ENCODE measurements at places on chromosomes 1 and 21. TPM values are rescaled to one million over a fixed set of nuclear protein-coding genes. Genes with fewer than 3 reads are reported as not detected.
A peak's percentile ranks its signal among the peaks of the same experiment; 100 is the strongest.

The SYTL1 gene
- 1.2 TPM for total RNA-seq

The CFAP74 gene
- total RNA-seq, result 0.25 TPM

The GUCA2B gene
- not detected for total RNA-seq

The TDRD5 gene
- 0.17 TPM for total RNA-seq

The NUDT4B gene
- total RNA-seq, result 0.52 TPM

The C1QA gene
- total RNA-seq, result not detected

The KIRREL1 gene
- 28.4 TPM for total RNA-seq

The OR6K6 gene
- total RNA-seq, result not detected

DNA sequence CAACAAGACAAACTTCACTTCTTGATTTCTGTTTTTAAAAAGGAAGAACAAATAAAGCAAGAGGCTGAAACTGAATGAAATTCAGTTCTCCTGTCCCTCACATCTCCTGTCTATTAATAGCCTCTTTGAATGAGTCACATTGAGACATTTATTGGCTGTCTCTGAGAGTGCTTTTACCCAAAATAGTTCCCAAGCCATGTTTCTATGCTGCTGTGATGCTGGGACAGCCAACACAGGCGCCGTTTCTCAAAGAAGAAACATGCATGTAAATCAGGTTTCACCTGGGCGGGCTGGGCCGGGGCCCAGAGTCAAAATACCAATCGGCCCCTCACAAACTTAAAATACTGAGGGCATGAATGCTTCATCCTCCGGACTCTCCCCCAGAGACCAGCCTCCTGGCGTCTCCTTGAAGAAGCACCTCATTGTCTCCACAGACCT lies 105.2 kb downstream of the EDEM3 start:
- ATAC-seq, result no peak

- no peak for ATAC-seq
These were observed 165.1 kb upstream of the CACNA1E start for GRCh38 chr1:181318022-181318857.

DNA sequence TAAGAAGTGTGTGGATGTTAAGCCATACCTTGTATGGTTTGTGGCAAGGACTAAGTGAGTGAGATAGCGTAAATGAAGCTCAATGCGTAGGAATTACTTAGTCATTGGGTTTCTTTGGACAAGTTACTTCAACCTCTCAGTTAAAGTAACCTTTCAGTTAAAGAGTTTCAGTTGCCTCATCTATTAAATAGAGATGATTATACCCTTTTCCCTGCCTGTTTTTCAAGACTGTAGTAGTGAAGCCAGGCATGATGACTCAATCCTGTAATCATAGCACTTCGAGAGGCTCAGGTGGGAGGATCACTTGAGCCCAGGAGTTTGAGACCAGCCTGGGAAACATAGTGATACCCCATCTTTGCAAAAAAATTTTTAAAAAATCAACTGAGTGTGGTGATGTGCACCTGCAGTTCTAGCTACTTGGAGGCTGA lies 6.3 kb downstream of the ZMPSTE24 start:
- ATAC-seq, result no peak

GRCh38 chr1:77182083-77182482 lies 37.1 kb downstream of the PIGK start:
- no peak for ATAC-seq

DNA sequence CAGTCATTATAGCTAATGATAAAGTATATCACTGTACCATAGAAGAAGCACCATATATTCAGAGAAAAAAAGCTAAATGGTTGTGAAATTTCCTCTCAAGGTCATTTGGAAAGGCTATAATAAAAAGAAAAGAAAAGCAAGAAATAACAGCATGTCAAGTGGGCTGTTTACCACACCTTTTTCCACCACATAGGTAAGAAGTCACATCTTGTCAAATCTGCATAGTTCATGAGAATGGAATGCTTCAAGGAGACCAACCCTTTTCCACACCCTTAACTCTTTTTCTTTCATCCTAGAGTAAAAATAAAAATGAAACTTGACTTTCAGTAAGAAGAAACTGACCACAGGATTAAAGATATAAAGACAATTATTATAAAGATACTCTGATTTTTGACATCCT lies 91.2 kb downstream of the ATP6V1G3 start:
- no peak for ATAC-seq

DNA sequence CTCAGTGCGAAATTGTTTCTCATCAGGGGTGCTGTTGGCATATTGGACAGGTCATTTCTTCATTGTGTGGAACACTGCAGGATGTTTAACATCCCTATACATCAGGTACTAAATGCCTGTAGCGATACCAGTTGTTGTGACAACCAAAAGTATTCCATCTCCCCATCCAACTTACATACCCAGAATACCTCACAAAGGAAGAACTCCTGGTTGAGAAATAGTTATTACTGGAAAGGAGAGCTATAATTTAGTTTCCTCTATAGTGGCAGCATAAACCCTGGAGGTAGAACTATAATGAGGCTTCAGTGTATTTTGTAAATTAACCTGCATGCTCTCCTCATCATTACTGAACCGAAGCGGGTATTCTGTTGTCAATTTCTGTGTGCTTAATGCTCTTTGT lies 45.1 kb downstream of the IVNS1ABP start:
- no peak for ATAC-seq

- ATAC-seq, result peak; percentile 92
These were observed at the start of gene CC2D1B for GRCh38 chr1:52365746-52366516. Gene CC2D1B (minus strand): TSS chr1:52366205. CDS start chr1:52364620, 1,585 bp downstream.

GRCh38 chr21:32203877-32204480 lies 74.9 kb downstream of the MIS18A start:
- no peak for ATAC-seq

GRCh38 chr21:33247599-33247998 lies 17.9 kb downstream of the IFNAR2 start:
- no peak for ATAC-seq

- ATAC-seq, result no peak
These were observed 33.9 kb upstream of the COL6A2 start for GRCh38 chr21:46063734-46064680.

- no peak for ATAC-seq
These were observed 28.4 kb downstream of the ELF3 start for GRCh38 chr1:202038688-202039346.

- peak; percentile 57 for ATAC-seq
These were observed 14.0 kb upstream of the ZNF692 start for GRCh38 chr1:248872752-248873408.

GRCh38 chr1:84025966-84026365 lies 27.0 kb upstream of the TTLL7 start:
- no peak for ATAC-seq

DNA sequence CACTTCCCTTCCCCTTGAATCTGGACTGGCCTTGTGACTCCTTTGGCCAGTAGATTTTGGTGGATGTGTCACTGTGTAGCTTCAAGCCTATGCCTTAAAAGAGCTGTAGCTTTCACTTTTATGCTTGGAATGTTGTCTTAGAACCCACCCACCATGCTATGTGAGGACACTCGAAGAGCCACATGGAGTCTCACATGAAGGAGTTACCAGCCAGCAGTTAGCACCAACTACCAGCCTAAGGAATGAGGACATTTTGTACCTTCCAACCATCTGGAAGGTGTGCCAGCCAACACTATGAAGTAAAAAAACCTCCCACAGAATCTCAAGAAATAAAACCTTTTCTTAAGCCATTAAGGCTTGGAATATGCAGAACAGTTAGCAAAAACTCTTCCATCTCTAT lies 50.6 kb downstream of the LRRC8B start:
- ATAC-seq, result no peak

GRCh38 chr1:114345930-114346479 lies 165.0 kb downstream of the TRIM33 start:
- ATAC-seq, result peak; percentile 70

- no peak for ATAC-seq
These were observed 167.2 kb upstream of the HMCN1 start for GRCh38 chr1:185566995-185567394.

DNA sequence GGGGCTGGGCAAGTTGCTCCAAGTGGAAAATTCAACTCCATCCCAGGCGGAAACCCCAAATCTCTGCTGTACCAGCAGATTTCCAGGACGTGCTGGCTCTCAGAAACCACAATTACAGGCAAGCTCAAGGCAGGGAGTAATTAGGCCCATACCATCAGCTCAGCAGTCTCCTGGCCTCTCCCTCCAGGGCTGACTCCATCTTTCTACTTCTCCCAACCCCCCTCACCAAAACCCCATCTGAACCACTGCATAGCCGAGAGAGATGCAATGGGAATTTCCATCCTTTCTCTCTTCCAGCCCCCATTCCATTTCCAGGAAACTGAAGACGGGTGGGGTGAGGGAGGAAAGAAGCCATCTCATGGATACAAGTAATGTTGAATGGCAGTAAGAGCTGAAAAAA lies 41.2 kb downstream of the ARHGEF11 start:
- ATAC-seq, result no peak

DNA sequence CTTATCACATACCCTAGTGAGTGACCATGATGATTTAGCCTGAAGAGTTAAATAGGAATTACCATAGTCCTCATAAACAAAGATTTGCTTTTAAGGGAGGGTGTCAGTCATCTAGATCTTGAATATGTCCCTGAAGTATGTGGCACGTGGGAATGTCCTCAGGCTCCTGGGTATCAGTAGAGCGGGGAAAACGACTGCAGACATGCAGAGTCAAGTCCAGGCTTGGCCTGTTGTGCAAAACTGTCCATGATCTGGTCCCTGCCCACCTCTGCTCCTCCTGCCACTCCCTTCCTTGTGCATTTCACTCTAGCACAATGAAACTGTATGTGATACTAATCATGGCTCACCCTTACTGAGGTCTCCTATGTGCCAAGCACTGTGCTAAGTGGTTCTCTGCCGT lies 12.9 kb downstream of the MOV10 start:
- ATAC-seq, result peak; percentile 90

GRCh38 chr1:119724611-119725218 lies 13.0 kb downstream of the PHGDH start:
- no peak for ATAC-seq

DNA sequence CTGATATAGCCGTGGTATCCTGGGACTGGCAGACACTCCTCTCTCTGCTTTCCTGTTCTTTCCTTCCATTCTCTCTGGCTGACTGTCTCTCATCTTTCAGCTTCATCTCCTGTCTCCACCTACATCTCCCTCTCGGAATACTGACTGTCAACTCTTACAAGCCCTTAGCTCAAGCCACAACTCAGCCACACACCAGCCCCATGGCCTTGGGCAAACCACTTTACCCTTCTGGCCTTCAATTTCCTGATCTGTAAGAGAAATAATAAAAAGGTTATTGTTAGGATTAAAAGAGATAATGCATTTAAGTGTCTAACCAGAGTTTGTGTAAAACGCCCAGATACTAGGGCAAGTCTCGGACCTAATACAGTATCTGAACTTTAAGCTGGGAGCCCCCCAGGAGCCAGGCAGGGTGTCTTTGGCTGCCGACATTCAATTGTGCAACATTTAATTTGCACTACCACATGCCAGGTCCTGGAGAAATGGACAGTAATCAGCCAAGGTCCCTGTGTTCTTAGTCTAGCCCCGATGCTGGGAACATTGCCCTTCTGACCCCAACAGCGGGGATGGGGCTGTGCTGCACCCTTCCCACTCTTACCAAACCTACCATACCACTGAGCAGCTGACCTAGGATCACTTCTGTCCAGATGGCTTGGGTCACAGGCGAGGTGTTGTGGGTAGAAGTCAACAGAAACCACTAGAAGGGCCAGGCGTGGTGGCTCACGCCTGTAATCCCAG lies 5.1 kb downstream of the ECHDC2 start:
- ATAC-seq, result no peak

DNA sequence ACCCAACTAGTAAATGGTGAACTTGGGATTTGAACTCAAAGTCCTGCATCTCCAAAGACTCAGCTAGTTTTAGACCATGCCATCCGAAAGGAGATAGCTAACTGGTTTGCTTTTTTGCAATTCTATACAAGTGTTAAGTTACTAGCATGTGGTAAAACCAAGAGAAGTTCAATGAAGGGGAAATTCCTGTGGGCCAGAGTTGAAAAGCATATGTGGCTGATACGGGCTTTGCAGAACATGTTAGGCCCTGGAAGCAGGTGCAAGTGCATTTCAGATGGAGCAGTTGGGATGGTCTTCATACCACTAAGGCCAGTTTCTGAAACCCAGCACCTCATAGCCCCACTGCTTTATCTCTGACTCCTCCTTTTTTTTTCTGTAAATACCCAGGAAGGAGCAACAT lies 620.9 kb downstream of the PLPP3 start:
- ATAC-seq, result no peak

GRCh38 chr1:45545553-45546310 lies 4.9 kb upstream of the AKR1A1 start:
- ATAC-seq, result no peak

- ATAC-seq, result no peak
These were observed 95.6 kb upstream of the RAB3GAP2 start for GRCh38 chr1:220367833-220368232.

DNA sequence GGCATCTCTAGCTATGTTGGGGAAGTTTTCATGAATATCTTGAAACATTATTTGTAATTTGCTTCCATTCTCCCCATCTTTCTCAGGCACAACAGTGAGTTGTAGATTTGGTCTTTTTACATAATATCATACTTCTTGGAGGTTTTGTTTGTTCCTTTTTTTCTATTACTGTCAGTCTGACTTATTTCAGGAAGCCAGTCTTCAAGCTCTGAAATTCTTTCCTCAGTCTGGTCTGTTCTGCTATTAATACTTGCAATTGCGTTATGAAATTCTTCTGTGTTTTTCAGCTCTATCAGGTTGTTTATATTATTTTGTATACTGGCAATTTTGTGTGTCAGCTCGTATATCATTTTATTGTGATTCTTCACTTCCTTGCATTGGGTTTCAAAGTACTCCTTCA lies 424.6 kb upstream of the PTBP2 start:
- no peak for ATAC-seq

- no peak for ATAC-seq
These were observed 15.3 kb downstream of the FAM151A start for GRCh38 chr1:54607821-54608565.

DNA sequence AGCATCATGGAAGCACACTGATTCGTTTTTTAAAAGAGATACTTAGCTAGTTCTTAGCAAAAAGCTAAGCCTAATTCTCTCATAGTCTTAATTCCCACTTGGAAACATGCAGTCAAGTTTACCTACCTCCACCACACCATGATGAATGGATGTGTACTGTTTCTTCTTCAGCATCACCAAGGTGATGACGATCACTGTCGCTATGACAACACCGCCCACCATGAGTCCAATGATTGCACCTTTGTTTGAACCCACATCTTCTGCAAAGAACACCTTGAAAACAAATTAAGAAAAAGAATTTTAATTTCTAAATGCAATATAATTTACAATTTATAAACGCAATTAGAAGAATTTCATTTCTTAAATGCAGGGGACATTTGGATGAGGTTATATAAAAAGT lies 156.8 kb downstream of the GABPA start:
- ATAC-seq, result no peak

DNA sequence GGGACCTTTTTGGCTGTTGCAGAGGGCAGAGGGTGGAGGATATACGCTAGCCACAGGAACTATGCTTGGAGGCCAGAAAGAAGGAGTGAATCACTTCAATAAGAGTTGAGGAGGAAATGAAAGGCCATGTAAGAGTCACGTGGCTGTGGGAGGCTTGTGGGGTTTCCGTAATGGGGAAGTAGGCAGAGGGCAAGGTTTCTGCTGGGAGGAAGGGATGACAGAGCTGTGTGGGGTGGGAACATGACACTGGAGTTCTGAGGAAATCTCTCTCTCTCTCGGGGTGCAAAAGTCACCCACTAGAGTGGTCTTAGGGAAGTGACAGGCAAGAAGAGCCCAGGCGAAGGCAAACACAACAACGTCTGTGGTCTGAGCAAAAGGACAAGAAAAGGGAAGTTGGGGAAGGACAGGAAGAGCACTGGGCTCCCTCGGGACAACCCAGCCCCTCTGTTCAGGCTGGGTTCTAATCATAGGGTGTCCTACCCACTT lies 3.9 kb upstream of the CD1C start:
- ATAC-seq, result no peak

Data from motor neuron (in vitro differentiated cells).